ENCODE measurements at places on chromosomes 7 and 10.

GRCh38 chr10:30047924-30048531 lies 11.4 kb downstream of the JCAD start:
- no peak for DNase-seq

GRCh38 chr7:32039000-32039756 lies 31.0 kb downstream of the PDE1C start:
- no peak for DNase-seq

GRCh38 chr10:33373263-33373662 lies 38.8 kb upstream of the NRP1 start:
- DNase-seq, result no peak

DNA sequence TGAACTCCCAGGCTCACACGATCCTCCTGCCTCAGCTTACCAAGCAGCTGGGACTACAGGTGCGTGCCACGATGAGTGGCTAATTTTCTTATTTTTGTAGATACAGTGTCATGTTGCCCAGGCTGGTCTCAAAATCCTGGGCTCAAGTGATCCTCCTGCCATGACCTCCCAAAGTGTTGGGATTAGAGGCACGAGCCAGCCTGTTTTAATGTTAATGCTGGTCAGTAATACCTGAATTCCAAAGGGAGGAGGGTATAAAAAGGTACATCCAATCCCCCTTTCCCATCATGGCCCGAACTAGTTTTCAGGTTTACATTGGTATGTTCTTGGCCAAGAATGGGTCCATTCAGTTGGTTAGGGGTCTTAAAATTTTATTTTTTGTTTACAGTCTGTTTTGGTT lies 329.1 kb downstream of the PARD3 start:
- DNase-seq, result no peak

DNA sequence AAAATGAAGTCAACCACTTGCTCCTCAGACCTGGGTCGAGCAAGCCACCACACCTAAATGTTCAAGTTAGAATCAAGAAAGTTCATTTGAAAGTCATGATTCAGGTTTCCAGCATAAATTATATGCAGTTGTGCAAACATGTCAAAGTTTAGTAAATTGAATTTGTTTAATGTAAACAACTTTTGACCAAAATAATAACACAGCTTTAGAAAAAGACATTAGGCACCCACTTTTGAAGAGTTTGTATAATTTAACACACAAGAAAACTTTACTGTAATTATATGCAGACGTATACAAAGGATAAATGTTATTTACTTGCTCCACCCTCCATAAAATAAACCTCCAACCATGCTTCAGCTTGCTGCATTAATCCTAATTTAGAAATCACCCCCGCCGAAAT lies 680.0 kb downstream of the LRMDA start:
- DNase-seq, result no peak

- DNase-seq, result no peak
Measured at GRCh38 chr10:3180355-3181025, 7.9 kb upstream of the PITRM1 start.

DNA sequence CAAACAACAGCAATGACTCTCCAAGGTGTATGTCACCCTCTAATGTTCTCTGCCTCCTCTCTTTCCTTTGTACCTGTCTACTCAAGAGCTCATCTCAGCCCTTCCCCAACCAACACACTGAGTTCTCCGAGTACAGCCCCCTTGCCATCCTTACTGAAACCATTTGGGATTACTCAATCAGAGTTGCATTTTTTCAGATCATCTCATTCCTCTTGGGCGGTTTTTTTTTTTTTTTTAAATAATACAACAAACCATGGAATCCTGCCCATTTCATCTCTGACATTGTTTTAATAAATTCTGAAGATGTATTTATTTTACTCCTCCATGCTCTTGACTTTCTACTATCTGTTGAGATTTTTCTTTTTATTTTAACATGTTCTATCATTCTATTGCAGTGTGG lies 4.2 kb upstream of the CREB3L2 start:
- no peak for DNase-seq

DNA sequence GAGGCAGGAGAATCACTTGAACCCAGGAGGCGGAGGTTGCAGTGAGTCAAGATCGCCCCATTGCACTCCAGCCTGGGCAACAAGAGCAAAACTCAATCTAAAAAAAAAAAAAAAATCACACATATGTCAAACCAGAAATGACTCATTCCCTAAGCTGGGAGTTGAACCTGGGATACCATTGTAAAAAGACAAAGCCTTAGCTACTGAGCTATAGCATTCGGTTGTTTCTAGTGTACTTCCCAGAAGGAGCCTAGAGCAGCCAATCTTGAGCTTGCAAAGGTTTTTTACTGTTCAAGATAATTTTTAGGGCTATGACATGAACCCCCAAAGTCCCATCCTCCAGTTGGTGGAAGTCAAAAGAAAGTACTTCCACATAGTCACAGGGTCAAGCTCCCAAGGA lies 87.9 kb downstream of the ZNF467 start:
- no peak for DNase-seq

DNA sequence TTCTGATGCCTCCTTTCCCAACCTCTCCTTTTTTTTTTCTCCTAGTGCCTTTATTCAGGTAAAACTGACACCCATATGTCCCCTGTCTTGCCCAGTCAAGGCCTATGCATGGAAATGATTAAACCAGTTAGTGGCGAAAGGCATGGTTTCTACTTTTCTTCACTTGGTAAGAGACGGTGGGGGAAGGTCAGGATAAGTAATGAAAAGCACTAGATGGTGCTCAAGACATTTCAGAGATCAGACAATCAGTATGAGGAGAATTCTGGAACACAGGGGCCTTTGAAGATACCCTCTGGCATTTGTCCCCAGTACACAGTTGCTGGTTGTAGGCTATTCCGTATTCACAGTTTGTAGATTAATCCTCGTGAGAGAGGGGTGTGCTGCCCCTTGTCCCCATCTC lies 121.2 kb downstream of the RTKN2 start:
- DNase-seq, result no peak

GRCh38 chr10:115432188-115432819 lies 339.1 kb downstream of the ATRNL1 start:
- DNase-seq, result peak; percentile 24

DNA sequence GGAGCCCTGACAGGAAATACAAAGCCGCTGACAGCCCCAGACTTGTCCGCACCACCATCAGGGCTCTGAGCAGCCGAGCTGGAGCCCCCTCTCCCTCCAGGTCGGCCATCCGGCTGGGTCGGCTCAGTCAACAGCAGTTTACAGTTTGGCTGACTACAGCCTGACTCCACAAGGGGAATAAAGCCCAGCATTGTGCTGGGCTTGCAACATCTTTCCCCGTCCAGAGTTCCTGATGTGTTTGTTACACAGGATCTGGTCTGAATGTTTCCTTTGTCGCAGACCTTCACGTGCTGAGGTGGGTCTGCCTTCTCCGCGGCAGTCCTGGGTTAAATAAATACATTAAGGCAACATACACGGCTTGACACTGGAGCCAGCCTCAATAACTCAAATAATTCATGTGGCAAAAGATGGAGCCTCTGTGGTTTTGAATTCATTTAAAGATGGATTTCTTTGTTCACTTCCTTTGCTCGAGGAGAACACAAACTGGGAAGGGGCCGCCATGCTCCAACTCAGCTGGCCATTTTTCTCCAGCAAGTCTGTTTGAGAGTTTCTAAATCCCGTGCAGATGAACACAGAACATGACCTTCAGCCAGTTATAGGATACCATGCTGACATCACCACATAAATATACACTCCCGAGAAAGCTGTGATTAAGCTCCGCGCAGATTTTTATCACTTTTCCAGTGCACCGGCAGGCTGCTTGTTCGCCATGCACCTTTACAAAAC lies 192.1 kb downstream of the WDR11 start:
- no peak for DNase-seq

GRCh38 chr7:74375726-74376220 lies 77.9 kb upstream of the GTF2IRD1 start:
- no peak for DNase-seq

GRCh38 chr7:151139071-151139790 lies 28.3 kb downstream of the GBX1 start:
- DNase-seq, result no peak

DNA sequence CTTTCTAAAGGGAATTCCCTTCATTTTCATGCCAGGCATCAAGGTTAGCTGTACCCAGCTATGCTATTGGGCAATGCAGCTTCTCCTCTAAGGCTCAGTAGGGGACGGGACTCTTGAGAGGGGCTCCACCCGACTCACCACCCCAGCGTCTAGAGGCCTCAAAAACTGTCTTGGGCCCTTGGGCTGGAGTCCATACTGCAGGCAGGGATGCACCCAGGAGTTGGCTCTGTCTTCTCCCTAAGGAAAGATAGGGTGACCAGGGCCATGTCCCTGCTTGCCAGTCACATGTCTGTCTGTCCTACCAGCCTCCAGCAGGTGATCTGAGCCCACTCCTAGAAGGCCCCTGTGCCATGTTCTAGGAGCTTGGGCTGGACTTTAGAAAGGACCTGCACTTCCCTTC lies 1.2 kb downstream of the OPN4 start:
- DNase-seq, result no peak

DNA sequence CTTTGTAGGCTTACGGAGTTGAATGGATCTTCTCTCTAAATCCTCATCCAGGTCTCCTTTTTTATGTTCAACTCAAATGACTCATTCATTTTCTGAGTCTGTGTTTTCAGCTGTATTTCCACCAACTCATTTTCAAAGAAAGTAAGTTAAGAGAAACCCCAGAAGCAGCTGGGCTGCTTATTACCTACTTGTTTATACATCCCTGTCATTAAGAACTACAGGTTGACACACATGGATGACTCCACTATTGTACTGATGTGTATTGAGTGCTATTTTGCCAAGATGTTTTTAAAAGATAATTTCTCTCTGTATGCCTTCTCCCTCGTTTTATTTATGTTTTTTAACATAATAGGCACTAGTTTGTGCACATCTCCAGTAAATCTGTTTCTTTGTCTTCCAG lies 41.9 kb downstream of the DGKI start:
- no peak for DNase-seq

- no peak for DNase-seq
Measured at GRCh38 chr7:82224529-82224928, 219.0 kb downstream of the CACNA2D1 start.

- DNase-seq, result no peak
Measured at GRCh38 chr7:42448901-42449300, 211.9 kb upstream of the GLI3 start.

- peak; percentile 72 for DNase-seq
Measured at GRCh38 chr7:38318803-38319416, 45.5 kb upstream of the TARP start.

DNA sequence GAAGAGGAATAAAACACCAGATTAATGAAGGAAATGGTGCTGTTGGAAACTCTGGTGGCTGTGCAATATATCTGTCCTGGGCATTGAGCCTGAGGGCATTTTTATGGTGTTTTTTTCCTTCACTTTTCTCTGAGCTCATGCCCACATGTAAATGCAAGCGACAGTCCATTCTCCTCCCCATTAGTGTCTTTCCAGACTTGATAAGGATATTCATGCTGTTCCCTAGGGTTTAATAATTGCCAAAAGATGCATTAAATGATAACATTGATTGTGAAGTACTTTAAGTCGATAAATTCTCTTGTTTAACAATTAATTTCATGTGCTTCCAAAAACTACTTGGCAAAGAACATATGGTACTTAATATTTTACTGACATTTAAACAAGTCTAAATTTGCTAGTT lies 384.7 kb downstream of the MDFIC start:
- no peak for DNase-seq

GRCh38 chr7:24722386-24723177 lies 34.7 kb downstream of the GSDME start:
- DNase-seq, result peak; percentile 53

- no peak for DNase-seq
Measured at GRCh38 chr7:47572939-47573757, 8.8 kb downstream of the TNS3 start.

- DNase-seq, result no peak
Measured at GRCh38 chr10:78589687-78590086, 479.1 kb upstream of the ZMIZ1 start.

GRCh38 chr7:128366300-128366699 lies 4.8 kb upstream of the PRRT4 start:
- DNase-seq, result no peak

- DNase-seq, result no peak
Measured at GRCh38 chr10:4033341-4033896, 248.4 kb upstream of the KLF6 start.

DNA sequence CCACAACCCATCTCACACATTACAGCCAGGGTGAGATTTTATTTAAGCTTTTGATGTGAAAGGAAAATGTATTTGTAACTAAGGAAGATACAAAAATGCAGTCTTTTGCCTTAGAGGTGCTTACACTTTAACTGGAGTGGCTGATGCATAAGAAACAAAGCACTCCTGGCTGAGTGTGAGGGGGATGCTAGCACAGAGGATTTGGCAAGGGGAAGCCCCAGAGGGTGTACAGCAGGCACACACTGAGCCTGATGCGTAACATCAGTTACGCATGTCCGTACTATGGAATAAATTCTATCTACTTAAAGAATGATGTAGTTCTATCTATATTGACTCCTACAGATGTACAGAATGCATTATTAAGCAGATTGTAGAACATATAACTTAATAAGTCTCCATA lies 17.8 kb downstream of the GIMAP8 start:
- DNase-seq, result no peak

- DNase-seq, result no peak
Measured at GRCh38 chr10:104325436-104326435, 12.5 kb downstream of the ITPRIP start.

DNA sequence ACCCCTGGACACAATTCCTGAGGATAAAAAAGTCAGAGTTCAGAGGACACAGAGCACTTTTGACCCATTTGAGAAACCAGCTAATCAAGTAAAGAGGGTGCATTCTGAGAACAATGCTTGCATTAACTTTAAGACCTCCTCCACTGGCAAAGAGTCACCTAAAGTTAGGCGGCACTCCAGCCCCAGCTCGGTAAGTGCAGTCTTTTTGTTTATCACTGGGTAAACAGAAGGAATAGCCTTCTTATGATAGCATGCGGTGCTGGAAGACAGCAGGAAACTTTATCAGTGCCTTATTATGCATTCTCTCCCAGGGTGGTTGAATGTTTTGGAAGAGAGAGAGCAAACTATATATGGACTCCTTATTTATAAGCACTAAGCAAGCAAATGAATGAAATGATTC lies 130.5 kb downstream of the CDK14 start:
- DNase-seq, result no peak

- no peak for DNase-seq
Measured at GRCh38 chr10:90587081-90587491, 270.8 kb downstream of the HTR7 start.

DNA sequence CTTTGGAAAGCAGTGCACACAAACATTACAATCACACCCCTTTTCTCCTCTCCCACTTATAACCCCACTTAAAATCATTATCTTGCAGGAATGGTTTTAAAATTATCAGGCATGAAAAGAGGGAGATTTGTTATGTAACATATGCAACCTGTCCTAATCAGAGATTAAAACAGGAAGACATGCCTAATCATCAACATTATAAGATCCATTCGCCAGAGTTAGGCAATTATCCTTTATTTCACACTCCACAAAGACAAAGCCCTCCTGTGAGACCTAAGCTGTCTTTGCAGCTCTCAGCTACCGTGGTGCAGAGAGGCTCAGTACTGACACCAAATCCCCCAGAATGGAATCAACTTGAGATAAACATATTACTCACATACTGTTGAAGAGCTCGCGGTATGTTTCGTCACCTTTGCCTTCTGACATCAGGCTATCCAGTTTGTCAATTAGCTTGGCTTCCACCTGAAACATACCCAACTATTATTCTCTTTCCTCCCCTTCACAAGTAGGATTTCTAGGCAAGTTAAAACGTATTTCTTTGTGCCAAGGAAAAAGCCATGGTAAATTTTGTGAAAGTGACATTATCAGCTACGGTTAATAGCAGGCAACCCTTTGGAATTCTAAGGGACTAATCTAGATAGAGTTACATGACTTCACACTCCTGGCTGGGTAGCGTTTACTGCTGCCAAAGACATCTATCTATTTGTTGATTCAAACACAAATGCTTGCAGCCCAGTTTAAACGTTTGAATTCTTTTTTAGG lies 226.2 kb upstream of the IMMP2L start:
- DNase-seq, result no peak

- no peak for DNase-seq
Measured at GRCh38 chr7:18167815-18168214, 140.2 kb upstream of the PRPS1L1 start.

All from SK-N-DZ (cell line).